ENCODE measurements at places on chromosomes 11 and 22.

GRCh38 chr11:83827940-83828554, 541.9 kb upstream of the CCDC90B start:
- DNase-seq: no peak

- peak; percentile 99 for DNase-seq
Observed at GRCh38 chr11:86174101-86175046, 70.2 kb upstream of the EED start.

- DNase-seq: no peak
Observed at GRCh38 chr11:105592035-105592434, 17.8 kb upstream of the GRIA4 start.

- no peak for DNase-seq
Observed at GRCh38 chr11:11808992-11809615, 32.7 kb upstream of the USP47 start.

- no peak for DNase-seq
Observed at GRCh38 chr11:97092823-97093222, 703.0 kb downstream of the JRKL start.

- DNase-seq: no peak
Observed at GRCh38 chr11:88521399-88521798, 183.9 kb upstream of the CTSC start.

GRCh38 chr11:67382276-67383136, 9.1 kb upstream of the CLCF1 start:
- DNase-seq: no peak

Measured in GM04503 (cell line).